ENCODE measurements at places on chromosomes 1 and 21.

- no peak for DNase-seq
These were observed 11.0 kb upstream of the VCAM1 start for GRCh38 chr1:100708476-100709062.

DNA sequence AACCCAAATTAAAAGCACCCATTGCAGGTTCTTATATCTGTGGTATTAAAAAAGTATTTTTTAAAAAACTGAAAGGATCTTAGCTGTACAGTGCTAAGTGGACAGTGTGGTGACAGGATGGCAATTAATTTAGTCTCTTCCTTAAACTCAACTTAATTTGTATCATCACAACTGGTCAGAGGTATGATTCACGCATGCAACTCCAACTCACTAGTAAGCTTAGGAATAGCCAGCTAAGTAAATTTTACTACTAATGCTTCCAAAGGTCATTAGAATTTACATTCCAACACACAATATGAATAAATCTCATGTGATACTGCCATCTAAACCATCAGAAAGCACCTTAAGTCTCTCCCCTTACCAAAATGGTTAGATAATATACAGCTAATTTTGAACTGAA, 35.4 kb downstream of the ENAH start:
- no peak for DNase-seq

- DNase-seq = no peak
These were observed 14.7 kb upstream of the HAO2 start for GRCh38 chr1:119353836-119354235.

DNA sequence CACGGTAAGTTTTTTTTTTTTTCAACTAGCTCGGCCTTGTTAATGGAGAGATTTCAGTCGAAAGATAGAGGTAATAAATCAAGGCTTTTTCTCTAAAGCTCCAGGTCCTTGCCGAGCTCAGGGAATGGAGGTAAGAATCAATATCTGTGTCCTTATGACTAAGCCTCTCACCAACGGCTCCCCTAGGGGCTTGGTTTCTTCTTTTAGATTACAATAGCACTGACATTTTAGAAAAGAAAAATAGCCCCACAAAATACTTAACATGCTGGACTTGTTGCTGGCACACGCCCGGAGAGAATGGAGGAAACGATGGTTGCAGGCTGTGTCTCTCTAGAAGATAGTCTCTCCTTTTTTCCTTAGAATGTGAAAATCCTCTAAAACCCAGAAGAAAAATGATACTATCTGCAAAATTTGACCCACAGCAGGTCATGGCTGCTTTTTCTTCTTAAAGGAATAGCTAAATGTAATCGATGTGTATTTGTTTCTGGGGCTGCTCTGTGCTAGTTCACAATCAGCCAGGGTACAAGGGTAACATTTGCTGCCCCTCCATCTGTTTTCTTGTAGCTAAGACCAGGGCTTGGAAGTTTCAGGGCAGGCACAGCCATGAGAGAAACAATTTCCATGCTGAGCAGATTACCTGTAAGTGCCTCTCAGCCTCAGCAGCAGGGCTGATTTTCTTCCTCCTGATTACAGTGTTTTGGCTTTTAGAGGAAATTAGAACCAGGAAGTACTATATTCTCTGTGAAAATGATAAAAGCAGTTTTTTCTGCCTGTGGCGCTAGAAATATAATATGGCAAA, 86.2 kb upstream of the GNG12 start:
- DNase-seq = no peak

DNA sequence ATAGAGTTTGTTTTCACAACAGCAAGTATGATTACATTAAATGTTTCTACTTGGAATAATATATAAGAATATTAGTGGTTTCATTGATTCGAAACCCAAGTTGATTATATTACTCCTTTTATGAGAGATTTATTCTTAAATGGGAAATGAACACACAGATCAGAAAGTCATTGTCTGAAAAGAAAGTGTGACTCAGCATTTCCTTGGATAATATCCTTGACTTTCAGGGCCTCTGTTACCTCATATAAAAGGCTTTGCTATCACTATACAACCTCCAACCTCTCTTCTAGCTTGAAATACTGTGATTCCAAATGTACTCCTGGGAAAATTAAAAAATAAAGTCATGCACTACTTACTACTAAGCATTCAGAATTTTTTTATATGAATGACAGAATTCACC, 295.3 kb upstream of the LYPLAL1 start:
- DNase-seq = no peak

GRCh38 chr1:234944439-234945344, 183.9 kb downstream of the TOMM20 start:
- no peak for DNase-seq

- DNase-seq = no peak
These were observed 7.7 kb upstream of the MPZL1 start for GRCh38 chr1:167714098-167714438.

Data from Right ventricle myocardium inferior (tissue), 1 donor.